OCI-LY7 (cell line): ENCODE measurements at places on chromosomes 1 and 21.

DNA sequence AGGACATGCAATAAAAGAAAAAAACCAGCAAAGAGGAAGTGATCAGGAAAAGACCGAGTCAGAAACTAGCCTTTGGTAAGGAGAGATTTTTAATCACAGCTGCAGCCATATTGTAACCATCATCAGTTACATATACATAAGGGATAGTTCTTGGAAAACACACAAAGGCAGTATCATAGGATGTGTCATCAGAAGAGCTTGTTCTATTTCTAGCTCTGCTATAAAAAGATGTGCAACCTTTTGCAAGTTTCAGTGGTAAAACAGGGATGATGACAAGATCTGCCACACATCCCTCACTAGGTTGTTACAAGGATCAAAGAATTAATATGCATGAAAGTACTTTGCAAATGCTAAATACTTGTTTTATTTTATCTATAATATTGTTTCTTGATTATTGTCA, 342.0 kb downstream of the VAV3 start:
- DNase-seq, result no peak

DNA sequence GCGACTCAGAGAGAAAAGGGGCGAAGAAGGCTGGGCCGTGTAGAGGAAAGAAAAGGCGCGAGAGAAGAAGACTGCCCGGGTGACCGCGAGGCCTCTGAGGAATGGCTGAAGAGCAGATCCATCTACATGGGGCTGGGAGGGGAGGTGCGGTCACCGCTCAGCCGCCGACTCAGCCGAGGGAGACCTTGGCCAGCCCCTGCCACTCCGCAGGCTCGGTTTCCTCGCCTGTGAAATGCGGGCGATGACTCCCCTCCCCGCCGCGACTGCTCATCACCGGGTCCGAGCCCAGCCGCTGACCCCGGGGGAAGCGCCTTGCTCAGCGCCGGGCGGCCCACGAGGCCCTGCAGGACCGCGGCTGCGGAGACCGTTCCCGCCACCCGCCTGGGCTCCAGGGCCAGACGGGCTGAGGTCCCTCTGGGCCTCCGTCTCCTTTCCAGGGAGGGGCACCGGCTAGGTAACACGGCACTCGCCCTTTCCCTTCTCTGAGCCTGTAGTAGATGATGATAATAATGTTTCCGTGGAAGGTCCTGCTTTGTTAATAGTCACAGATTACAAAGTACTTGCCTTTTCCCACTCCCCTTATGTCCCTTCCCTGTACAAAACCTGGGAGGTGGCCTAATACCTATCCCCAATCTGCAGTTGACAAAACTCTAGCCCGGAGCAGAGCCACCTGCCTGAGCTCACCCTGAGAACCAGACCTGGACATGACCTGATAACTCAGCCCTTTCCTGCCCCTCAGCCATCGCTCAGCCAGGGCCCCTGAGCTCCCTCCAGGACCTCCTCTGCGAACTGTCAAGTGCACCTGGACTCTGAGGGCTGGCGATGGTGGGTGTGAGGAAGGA, 1.6 kb upstream of the BSND start:
- no peak for DNase-seq

DNA sequence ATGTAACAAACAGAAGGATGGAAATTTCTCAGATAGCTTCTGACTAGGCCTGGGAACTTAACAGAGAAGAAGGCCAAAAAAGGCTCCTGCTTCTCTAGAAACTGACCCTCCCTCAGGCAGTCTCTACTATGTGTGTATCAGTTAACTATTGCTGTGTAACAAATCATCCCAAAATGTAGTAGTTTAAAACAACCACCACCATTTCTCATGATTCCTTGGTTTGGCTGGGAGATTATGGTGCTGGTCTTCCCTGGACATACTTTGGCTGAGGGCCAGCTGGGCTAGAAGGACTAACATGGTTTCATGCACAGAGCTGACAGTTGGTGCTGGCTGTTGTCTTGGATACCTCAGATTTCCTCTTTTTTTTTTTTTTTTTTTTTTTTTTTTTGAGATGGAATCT, 26.2 kb upstream of the CNN3 start:
- DNase-seq, result no peak

DNA sequence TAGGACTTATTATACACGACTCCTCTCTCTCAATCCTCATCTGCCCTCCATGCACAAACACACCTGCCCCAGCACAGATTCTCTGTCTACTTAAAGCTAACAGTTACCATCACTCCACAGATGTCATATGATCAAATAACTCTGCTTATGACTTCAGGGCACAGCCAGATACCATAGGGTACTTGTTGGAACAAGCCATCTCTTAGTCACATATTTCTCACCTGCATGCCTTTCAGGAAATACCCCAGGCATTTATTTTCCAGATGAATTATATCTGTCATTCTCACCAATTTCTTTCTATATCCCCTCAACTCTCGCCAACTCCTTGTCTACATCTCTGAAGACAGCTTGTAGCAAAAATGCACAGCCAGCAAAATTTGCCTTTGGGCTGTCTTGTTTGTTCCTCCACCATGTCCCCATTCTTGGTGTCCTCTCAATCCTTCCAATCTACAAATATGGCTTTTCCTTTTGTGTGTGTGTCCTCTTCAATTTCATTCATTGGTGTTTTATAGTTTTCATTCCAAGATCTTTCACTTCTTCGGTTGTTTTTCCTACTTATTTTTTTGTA, 353.9 kb upstream of the CAMK1G start:
- DNase-seq, result no peak

DNA sequence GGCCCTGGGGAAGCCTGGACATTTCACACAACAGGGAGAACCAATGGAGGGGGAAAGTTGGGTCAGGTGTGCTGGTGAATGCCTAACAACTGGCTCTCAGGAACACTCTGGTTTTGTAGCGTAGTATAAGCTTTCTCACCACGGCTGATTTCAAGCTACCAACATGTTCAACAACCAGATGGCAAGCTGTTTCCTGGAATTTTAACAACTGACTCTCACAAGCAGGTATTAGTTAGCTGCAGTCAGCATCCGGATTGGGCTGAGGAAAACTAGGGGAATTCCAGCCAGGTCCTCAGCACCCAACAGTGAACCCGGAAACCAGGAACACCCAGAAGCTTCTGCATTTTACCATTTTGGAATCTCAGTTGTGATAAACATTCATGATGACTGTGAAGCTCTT, 162.3 kb upstream of the CAMK1G start:
- no peak for DNase-seq

GRCh38 chr1:6969106-6969505, 183.9 kb downstream of the CAMTA1 start:
- no peak for DNase-seq

DNA sequence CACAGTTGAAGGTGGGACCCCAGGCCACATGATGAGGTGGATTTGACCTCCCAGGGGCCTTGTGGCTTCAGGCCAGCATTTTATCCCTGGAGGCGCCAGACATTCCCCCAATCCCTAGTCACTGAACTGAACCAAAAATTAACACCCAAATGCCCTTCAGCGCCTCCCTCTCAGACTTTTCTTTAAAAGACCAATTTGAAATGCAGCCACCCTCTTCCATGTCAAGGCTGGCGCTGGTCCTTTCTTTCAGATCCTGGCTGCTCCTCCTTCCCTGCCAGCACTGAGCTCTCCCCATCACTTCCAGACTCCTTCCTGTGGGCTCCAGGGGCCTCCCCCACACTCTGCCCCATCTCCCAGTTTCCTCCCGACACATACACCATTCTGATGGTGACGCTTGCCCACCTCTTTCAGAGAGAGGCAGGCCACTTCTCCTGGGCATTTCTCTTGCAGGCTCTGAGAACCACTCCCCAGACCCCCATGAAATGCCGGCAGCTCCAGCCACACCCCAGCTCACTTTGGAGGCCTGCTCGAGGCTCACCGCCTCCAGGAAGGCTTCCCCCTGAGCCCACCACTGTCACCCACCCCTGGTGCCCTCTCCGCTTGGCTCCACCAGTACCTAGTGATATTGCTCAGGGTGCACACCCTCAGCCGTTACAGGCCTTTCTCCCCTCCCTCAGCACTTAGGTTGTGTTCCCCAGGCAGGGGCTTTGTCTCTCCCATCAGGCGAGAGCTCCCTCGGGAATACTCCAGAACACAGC, 27.0 kb downstream of the NAV1 start:
- no peak for DNase-seq

DNA sequence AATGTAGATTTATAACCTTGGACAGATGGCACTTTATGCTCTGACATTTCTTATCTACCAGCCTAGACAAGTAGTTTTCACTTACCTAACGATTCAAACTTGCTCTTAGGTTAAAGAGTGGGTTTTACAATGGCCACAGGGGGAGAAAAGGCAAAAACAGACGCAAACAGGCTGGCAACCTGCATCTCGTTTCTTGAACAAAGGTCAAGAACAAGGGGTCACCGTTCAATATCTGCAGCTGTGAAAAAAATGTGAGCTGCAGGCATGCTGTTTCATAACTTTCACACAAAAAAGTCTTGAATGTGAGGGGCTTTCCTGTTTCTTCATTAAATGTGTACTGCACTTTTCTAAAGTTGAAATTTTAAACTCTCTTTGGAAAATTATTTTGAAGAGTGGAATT, 49.4 kb downstream of the SYDE2 start:
- DNase-seq, result no peak

GRCh38 chr1:154760469-154760933, 109.6 kb downstream of the KCNN3 start:
- peak; percentile 14 for DNase-seq

DNA sequence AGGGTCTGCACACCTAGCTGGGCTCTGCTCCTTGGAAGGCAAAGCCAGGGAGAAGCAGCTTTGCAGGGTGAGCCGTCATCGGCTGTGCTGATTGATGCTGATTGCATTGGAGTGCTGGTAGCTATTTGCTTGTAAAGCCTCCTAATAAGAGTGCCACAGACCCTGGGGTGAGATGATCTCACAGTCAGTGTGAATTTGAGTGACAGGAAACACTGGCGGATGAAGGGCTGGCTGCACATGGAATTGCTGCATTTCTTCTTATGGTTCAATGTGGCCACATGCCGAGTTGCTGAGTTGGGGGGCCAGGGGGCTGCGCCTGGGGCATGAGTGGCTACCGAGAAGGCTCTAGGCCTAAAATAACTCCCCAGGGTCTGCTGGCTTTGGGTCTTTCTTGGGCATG, 138.2 kb upstream of the CACNA1E start:
- no peak for DNase-seq

DNA sequence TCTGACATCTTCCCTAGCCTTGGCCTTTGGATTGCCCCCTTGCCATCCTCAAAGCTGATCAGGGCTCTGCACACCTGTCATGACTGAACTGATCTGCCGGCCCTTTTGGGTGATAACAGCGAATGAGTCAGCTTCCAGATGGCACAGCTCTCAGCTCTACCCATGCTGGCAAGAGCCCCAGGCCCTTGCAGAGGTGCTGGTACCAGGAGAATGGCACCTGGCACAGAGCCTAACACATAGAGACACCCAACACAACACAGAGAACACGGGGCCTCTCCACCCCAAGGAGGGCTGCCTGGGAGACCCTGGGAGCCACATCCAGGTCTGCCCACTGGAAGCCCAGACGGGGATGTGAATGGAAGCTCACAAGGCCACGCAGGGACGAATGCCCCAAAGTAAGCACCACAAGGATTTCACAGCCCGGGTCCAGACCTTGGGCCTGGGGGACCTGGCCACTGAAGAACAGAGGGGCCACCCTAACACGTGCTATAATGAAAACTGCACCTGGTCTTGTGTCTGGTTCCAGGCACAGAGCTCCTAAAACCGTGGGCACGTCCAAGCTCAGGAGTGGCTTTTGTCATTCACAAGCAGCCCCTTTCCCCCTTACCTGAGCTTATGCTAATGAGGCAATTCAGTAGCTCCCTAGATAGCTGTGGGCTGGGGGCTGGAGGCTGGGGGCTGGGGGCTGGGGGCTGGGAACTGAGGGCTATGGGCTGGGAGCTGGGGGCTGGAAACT, 160.5 kb downstream of the NPHP4 start:
- no peak for DNase-seq

DNA sequence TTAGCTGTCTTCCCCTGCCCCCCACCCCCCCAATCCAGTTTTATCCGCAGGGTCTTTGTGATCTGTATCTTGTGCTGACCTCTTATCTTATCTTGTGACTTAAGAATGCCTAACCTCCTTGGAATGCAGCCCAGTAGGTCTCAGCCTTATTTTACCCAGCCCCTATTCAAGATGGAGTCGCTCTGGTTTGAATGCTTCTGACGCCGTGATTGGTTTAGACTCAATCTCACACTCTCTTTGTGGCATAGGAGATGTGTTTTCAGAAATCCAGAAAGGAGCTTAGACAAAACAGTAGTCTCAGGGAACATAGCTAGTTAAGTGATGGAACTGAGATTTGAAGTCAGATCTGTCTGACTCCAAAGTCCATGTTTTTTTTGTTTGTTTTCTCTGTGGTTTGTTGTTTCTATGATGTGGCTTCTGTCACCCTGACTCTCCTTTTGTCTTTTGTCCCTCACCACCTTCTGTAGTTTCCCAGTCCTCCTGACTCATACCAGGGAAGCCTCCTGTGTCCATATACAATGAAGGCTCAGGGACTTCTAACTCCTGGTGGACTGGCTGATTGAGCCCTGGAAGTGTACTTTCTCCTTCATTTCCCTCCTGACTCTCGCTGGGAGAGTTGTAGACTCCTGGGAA, 18.1 kb upstream of the USP24 start:
- DNase-seq, result no peak

DNA sequence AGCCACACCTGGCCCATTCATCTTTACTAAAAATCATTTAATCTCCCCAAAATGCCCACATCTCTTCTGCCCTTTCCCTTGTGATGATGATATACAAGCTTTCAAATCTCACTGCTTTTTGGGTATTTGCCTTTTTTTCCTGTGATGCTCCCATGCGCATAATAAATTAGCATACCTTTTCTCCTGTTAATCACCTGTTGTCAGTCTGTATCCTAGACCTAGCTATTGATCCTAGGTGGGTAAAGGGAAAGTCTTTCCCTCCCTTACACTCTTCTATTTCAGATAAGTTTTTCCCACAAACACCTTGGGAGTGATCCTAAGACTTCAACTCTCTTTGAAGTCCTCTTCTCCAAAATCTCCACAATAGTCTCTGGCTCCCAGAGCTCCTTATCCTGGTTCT, 12.0 kb upstream of the SLC35A3 start:
- DNase-seq, result no peak

DNA sequence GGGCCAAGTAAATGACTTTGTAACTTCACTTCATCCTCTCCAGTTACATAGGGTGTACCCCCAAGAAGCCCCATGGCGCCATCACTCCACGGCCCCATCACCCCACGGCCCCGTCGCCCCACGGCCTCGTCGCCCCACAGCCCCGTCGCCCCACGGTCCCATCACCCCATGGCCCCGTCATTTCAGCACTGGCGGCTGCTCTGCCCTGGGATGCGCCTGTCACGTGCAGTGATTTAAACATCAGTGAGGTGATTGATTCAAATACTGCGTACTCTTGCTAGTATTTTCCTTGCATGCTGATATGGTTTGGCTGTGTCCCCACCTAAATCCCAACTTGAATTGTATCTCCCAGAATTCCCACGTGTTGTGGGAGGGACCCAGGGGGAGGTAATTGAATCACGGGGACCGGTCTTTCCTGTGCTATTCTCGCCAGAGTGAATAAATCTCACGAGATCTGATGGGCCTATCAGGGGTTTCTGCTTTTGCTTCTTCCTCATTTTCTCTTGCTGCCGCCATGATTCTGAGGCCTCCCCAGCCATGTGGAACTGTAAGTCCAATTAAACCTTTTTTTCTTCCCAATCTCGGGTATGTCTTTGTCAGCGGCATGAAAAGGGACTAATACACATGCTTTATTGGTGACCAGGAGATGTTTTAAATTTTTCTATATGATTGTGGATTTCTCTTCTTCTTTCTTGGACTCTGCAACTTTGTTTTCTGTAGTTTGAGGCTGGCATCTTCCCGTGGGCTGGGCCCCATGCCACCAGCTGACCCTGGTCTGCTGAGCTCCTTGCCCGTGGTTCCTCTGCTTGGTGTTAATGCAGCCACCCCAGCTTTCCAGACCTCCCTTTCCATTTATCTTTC, 50.1 kb upstream of the PCBP3 start:
- DNase-seq, result peak; percentile 77

- DNase-seq, result no peak
These were observed 10.1 kb upstream of the GPR153 start for GRCh38 chr1:6271006-6271405.
